ENCODE measurements at places on chromosomes 11 and 22. TPM values are rescaled to one million over a fixed set of nuclear protein-coding genes. Genes with fewer than 3 reads are reported as not detected.

DNA sequence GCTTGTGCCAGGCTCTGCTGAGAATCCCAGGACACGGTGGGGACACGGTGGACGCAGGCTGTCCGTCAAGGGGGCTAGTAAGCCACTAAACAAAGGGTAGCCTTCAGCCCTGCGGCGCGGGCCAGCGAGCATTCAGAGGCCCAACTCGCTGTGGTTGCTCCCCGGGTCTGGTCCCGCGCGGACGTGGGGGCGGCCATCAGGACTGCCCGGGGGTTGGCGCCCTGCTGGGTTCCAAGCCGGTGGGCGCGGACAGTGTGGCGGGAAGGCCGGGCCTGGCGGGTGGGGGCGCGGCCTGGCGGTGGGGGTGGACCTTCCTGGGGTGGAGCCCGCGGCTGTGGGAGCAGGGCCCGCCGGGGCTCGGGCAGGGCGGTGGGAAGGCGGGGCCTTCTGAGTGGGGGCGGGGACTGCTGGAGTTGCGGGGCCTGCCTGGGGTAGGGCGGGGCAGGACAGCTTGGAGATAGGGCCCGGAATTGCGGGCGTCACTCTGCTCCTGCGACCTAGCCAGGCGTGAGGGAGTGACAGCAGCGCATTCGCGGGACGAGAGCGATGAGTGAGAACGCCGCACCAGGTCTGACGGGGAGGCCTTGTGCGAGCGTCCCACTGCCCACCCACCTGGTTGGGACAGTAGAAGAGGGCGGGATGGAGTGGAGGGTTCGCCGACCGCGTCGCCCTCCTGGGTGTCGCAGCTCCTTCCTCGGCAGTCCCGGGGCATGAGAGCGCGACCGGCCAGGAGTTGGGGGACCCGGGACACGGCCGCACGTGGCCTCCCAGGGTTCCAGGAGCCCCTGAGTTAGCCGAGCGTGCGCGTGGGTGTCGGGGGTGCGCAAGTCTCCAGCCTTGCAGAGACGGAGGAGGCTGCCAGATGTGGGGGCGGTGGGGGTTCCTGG is at the start of gene SERHL2:
TSS of gene SERHL2 (plus strand) at position 482 of the 887 bp plus-strand sequence. CDS start at position 547, 65 bp downstream.
- peaks cover 12% of the 10 kb centered on the region for H3K4me1 ChIP-seq
- peak; percentile 96 for DNase-seq
- peak within 1 kb of the TSS; percentile 46 for H3K4me3 ChIP-seq
- no peaks in the 10 kb centered on the region for H3K27me3 ChIP-seq
- H3K36me3 ChIP-seq: no peaks in the 10 kb centered on the region

Gene TCN2
- 87.1 TPM for total RNA-seq

- DNase-seq: peak; percentile 79
- H3K4me1 ChIP-seq: peaks cover 10% of the 10 kb centered on the region
- H3K27me3 ChIP-seq: no peaks in the 10 kb centered on the region
- H3K36me3 ChIP-seq: no peaks in the 10 kb centered on the region
Observed at GRCh38 chr22:35231585-35232084, 25.7 kb upstream of the HMGXB4 start.

Gene PATE2
- total RNA-seq: not detected

Gene LRRC56
- 3.6 TPM for total RNA-seq

DNA sequence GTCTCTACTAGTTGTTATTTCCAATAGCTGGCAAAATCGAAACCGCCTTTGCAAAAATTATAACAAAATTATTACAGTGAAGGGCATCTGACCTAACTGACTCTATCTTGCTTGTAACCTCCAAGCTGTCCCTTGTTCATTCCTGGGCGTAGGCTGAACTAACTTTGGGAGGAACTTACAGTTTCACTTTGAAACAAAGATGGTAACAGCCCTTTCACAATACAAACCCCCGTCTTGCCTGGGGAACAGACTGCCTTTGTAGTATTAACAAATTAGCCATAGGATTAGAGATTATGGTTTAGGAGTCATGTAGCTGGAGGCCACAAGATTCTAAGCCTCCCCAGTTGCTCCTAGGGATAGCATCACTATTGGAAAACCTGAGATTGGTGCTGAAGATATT is 131.6 kb upstream of the HSD17B12 start:
- H3K4me3 ChIP-seq: no peak overlapping the region
- peaks cover 2% of the 10 kb centered on the region for H3K4me1 ChIP-seq
- H3K36me3 ChIP-seq: no peaks in the 10 kb centered on the region
- no peak for DNase-seq

- DNase-seq: no peak
- H3K27me3 ChIP-seq: no peaks in the 10 kb centered on the region
- H3K4me1 ChIP-seq: peaks cover 15% of the 10 kb centered on the region
- H3K4me3 ChIP-seq: no peak overlapping the region
- peaks cover 9% of the 10 kb centered on the region for H3K36me3 ChIP-seq
- peak overlapping the region; percentile 73 for H3K27ac ChIP-seq
Observed at GRCh38 chr11:18312663-18313420, 9.1 kb downstream of the HPS5 start.

- H3K27me3 ChIP-seq: no peaks in the 10 kb centered on the region
- no peaks in the 10 kb centered on the region for H3K36me3 ChIP-seq
- no peak for DNase-seq
- H3K4me1 ChIP-seq: peaks cover 90% of the 10 kb centered on the region
Observed at GRCh38 chr11:64865286-64866172, 12.9 kb downstream of the EHD1 start.
